EH (cell line): ENCODE measurements at places on chromosomes 6 and 20.

GRCh38 chr20:50017160-50017559, 34.4 kb downstream of the SNAI1 start:
- DNase-seq: no peak

- DNase-seq: no peak
These were observed 693 bp upstream of the SLC29A1 start for GRCh38 chr6:44222486-44223318.

DNA sequence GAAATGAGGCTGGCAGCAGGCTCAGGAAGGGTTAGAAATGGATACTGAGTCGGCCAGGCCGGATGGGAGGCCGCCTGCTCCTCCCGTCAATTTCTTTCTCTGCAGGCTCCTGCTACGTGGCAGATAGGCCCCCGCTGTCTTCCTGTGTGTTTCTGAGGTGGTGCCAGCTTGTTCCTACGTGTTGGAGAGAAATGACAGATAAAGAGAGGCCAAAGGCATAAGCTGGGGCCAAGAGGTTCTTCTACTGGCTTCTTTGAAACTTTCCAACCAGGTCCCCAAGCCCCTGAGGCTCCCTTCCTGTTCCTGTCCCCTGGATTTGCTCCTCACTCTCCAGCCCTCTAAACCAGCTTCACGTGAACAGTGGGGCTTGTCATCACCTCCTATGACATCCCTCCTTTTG, 76.8 kb downstream of the TCP11 start:
- DNase-seq: no peak

- no peak for DNase-seq
These were observed 69.5 kb downstream of the LRFN2 start for GRCh38 chr6:40517654-40518053.
